Fibroblast of skin of back (primary cell): ENCODE measurements at places on chromosomes 7 and 10.
A peak's percentile ranks its signal among the peaks of the same experiment; 100 is the strongest.

DNA sequence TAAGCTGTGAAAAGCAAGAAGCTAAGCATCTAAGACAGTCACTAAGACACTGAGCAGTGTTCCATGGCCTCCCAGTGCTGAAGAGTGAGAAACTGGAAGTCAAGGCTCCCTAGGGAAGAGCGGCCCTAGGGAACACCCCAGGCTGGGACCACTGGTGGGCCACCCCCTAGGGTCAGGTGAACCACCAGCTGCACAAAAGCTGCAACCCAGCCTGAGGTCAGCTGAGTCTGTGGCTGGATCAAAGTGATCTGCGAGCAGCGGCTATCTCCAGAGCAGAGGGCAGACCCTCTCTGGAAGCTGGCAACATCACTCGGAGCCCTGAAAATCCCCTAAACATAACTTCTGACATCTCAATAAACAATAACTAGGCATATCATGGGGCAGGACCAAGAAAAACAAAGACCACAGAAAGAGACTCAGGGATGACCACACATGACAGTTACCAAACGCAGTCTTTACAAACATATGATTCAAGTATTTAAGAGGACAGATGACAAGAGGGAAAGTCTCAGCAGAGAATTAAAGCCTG is 125.8 kb downstream of the DLG5 start:
- DNase-seq = peak; percentile 22

GRCh38 chr10:70657041-70657440 is 15.3 kb upstream of the ADAMTS14 start:
- peak; percentile 69 for DNase-seq

DNA sequence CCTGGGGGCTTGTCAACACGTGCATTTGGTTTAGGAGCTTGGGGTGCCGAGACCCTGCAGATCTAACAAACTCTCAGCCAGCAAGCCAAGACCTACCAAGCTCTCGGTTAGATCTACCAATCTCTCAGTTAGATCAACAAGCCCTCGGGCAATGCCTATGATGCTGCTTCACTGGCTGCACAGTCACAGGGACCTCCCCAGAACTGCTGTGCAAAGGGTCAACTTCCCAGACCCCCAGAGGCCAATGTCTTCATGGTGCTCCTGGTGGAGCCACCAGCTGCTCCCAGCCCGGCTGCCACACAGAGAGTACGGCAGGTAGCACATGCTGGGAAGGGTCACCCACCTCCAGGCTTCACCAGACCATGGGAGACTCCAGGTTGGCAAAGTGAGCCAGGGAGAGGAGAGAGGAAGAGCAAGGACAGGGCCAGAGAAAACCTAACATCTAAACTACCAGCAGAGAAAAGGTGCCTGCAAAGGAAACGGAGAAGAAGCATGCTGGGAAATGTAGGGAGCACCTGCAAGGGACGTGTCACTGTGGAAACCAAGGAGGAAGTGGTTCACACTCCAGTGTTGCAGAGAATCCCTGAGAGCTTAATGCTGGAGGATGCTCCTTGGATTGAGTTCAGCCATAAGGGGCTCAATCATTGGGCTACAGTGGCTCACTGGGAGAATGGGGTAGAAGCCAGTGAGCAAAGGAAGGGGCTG is 51.5 kb upstream of the GDF10 start:
- DNase-seq = no peak

- DNase-seq = peak; percentile 67
These were observed 14.7 kb downstream of the FAM241B start for GRCh38 chr10:69644658-69645295.

GRCh38 chr10:119595676-119596515 is 868 bp downstream of the TIAL1 start:
- peak; percentile 46 for DNase-seq

GRCh38 chr7:157487046-157487770 is 150.4 kb downstream of the DNAJB6 start:
- no peak for DNase-seq

DNA sequence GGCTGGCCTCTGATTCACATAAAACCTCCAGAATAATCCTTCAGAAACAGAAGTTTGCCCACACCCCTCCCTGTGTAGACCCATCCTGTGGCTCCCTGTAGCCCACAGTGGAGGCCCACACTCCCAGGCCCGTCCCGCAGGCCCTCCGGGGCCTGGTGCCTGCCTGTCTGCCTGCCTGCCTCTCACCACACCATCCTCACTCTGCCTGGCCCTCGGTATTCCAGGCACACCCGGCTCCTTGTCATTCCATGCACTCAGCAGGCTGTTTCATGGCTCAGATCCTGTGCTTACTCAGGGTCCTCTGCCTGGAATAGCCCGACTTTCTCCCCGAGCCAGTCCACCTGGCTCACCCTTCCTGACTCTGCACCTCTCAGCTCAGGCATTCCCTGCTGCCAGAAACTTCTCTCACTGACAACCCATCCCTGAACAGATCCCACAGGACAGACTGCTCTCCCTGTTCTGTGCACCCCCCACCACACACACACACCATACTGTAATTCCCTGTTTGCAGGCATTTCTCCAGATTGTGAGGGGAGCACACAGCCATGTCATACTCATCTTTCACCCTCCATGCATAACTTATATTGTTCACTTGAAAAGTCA is 498.0 kb upstream of the ZMIZ1 start:
- DNase-seq = no peak

DNA sequence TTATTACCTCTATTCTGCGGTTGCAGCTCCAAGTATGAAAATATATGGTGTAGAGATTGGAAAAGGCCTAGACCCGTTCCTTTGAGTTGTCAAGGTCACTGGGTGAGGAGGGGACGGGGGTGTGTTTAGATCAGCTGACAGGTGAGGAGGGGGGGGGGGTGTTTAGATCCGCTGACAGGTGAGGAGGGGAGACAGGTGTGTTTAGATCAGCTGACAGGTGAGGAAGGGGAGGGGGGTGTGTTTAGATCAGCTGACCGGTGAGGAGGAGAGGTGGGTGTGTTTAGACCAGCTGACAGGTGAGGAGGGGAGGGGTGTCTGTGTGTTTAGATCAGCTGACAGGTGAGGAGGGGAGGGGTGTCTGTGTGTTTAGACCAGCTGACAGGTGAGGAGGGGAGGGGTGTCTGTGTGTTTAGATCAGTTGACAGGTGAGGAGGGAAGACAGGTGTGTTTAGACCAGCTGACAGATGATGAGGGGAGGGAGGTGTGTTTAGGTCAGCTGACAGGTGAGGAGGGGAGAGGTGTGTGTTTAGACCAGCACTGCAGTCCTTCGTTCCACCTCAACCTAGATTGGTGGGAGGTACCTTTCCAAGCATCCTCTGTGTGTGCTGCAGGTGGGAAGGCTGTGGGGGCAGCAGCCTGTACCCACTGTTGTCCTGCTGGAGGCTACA is 655.0 kb upstream of the ADARB2 start:
- no peak for DNase-seq

GRCh38 chr10:47418966-47419365 is 34.9 kb upstream of the ZNF488 start:
- no peak for DNase-seq

GRCh38 chr7:131164025-131164925 is 163.4 kb upstream of the MKLN1 start:
- DNase-seq = peak; percentile 96

- no peak for DNase-seq
These were observed 155.1 kb upstream of the TMEM229A start for GRCh38 chr7:124187962-124188361.

- no peak for DNase-seq
These were observed 209.5 kb downstream of the FAM107B start for GRCh38 chr10:14565199-14565598.

- DNase-seq = no peak
These were observed 170.1 kb downstream of the ARHGAP12 start for GRCh38 chr10:31758495-31758894.

- DNase-seq = no peak
These were observed 48.9 kb downstream of the ZCCHC24 start for GRCh38 chr10:79396520-79396919.

- peak; percentile 17 for DNase-seq
These were observed 60.4 kb upstream of the ADO start for GRCh38 chr10:62744136-62744535.

DNA sequence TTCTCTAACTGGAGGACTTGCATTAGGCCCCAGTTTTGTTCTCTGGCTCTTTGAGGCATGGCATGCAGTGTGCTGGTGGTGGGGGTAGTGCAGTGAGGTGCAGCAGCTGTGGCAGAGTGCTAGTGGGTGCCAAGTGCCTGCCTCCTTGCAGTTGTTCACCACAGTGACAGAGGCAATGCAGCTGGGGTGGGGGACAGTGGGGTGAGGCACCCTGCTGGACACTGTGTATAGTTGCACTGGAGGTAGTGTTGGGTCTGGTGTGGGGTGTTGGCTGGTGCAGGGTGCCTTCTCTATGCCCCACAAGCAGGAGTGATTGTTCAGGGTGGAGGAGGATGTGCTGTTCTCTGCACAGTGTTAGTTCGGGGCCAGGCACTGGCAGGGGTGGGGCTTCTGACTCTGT is 21.7 kb upstream of the KEL start:
- no peak for DNase-seq

GRCh38 chr7:80848841-80849240 is 70.0 kb downstream of the SEMA3C start:
- no peak for DNase-seq

GRCh38 chr10:96017191-96017687 is 26.1 kb upstream of the CCNJ start:
- peak; percentile 56 for DNase-seq

GRCh38 chr7:96224685-96225084 is 97.2 kb downstream of the SLC25A13 start:
- DNase-seq = no peak

- DNase-seq = no peak
These were observed 320.3 kb downstream of the WDR37 start for GRCh38 chr10:1376384-1376945.

GRCh38 chr7:1963575-1963974 is 269.2 kb downstream of the MAD1L1 start:
- DNase-seq = no peak
